ENCODE measurements at places on chromosomes 4 and X.

GRCh38 chr4:61741327-61742096, 541.4 kb downstream of the ADGRL3 start:
- no peaks in the 10 kb centered on the region for H3K4me1 ChIP-seq
- no peak for DNase-seq
- no peak overlapping the region for H3K4me3 ChIP-seq
- H3K27me3 ChIP-seq, result no peaks in the 10 kb centered on the region
- H3K36me3 ChIP-seq, result no peaks in the 10 kb centered on the region

GRCh38 chr4:107017443-107018343, 18.4 kb downstream of the DKK2 start:
- no peak for DNase-seq
- no peak overlapping the region for H3K27ac ChIP-seq
- H3K36me3 ChIP-seq, result no peaks in the 10 kb centered on the region
- no peaks in the 10 kb centered on the region for H3K4me1 ChIP-seq
- no peak overlapping the region for H3K4me3 ChIP-seq
- H3K27me3 ChIP-seq, result no peaks in the 10 kb centered on the region

GRCh38 chrX:123193101-123193500, 9.0 kb downstream of the GRIA3 start:
- no peak for DNase-seq
- H3K27ac ChIP-seq, result no peak overlapping the region
- no peak overlapping the region for H3K4me3 ChIP-seq
- H3K36me3 ChIP-seq, result no peaks in the 10 kb centered on the region

DNA sequence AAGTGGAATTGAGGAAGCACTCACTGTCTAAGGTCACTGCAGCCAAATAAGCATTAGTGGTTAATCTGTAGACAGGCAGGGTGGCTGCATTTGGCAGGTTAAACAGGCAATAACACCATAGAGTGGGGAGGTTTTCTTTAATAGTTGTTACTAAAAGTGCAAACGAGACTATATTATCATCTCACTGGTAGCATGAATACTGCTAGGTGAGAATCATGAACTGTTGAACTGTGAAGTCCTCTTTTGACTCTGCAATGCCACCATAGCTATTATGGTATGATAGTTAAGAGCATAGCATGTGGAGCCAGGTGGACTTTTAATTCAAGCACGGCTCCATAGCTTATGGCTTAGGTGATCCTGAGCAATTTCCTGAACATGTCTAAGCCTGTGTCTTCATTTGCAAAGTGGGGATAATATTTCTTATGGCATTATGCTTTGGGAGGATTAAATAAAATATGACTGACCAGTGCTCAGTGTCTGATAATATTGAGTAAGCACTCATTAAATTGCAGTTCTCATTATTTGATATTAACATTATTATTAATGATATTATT, 235.6 kb upstream of the HHIP start:
- DNase-seq, result no peak
- H3K4me1 ChIP-seq, result no peaks in the 10 kb centered on the region
- H3K4me3 ChIP-seq, result no peak overlapping the region
- no peaks in the 10 kb centered on the region for H3K27me3 ChIP-seq
- H3K27ac ChIP-seq, result no peak overlapping the region
- no peaks in the 10 kb centered on the region for H3K36me3 ChIP-seq

DNA sequence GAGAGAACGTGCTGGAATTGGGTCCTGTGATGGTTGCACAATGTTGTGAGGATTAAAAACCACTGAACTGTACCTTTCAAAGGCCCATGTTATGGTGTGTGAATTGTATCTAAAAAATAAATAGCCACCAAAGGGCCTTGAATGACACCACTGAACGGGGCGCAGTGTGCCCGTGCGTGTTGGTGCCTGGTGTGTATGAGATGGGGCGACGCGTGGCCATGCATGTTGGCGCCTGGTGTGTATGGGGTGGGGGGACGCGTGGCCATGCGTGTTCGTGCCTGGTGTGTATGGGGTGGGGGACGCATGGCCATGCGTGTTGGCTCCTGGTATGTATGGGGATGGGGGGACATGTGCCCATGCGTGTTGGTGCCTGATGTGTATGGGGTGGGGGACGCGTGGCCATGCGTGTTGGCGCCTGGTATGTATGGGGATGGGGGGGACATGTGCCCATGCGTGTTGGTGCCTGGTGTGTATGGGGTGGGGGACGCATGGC, 66.6 kb upstream of the HELT start:
- no peak overlapping the region for H3K4me3 ChIP-seq
- no peaks in the 10 kb centered on the region for H3K27me3 ChIP-seq
- H3K27ac ChIP-seq, result no peak overlapping the region
- no peak for DNase-seq

DNA sequence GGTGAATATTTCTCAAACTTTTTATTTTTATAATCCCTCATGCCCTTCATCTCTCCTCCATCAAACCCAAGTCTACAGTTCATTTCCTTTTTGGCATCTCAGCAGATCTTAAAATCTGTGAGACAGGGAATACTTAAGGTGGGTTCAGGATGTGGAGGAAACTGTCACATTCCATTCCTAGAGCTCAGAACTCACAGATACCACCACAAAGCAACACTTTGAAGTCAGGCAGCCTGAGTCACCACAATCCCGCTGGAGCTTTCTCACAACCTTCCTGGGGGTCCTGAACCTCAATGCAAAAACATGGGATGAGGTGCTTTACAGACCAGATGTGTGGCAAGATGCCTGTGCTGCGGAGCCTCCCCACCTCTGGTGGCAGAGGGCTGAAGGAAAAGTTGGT, 63.2 kb downstream of the HHIP start:
- H3K36me3 ChIP-seq, result no peaks in the 10 kb centered on the region
- no peak overlapping the region for H3K27ac ChIP-seq
- DNase-seq, result no peak
- no peak overlapping the region for H3K4me3 ChIP-seq
- H3K4me1 ChIP-seq, result no peaks in the 10 kb centered on the region

DNA sequence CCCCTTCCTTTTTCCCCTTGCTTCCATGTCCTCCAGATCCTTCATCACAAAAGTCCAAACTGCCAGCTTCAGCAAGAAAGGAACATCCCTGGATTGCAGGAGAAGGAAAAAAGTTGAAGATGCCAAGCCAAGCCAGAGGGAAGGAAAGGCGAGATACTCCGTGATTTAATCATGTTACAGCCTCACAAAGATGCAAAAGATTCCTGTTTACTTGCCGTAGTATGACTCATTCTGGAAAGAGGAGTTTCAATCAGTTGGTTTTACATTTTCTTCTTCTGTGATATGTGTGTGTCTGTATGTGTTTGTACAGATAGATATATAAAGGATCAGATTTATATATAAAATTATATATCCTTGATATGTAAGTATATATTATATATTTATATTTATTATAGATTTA, 69.3 kb downstream of the BTC start:
- H3K4me3 ChIP-seq, result no peak overlapping the region
- no peaks in the 10 kb centered on the region for H3K27me3 ChIP-seq
- DNase-seq, result no peak
- H3K27ac ChIP-seq, result no peak overlapping the region
- H3K36me3 ChIP-seq, result no peaks in the 10 kb centered on the region

DNA sequence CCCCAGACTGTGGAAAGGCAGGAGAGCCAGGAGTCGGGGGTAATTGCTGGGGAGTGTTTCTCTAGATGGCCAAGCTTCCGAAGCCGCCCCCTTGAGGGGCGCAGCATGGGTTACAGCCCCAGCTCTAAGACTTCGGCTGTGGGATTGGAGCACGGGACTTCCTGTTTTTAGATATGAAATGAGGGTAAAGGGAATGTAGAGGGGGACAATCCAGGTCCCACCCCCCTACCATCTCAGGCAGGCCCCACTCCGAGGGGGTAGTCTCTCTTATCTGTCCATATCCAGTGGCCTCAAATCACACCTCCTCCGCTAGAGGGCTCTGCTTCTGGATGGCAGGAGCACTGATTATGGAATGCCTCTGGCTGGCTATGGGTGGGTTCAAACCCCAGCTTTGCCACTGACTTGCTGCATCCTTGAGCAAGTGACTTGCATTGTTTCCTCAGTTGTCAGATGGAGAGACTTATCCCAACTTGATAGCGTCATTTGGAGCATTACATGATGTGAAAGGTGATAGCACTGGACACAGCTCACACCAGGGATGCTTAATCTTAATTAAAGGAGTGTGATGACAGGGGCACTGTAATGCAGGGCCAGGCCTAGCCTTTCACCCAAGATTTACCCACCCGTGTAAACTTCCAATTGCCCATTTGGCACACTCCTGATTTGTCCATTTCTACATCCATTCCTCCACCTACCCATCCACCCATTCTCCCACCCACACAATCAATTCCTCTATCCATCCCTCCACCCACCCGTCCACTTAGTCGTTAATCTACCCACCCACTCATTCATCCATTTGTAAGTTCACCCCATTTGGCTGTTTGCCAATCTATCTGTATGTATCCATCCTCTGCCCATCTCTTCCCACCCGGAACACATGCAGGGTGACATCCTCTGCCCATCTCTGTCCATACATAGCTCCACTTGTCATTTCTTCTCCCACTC, 848 bp upstream of the KCND1 start:
- H3K36me3 ChIP-seq, result no peaks in the 10 kb centered on the region
- no peaks in the 10 kb centered on the region for H3K27me3 ChIP-seq
- DNase-seq, result no peak
- peaks cover 2% of the 10 kb centered on the region for H3K4me1 ChIP-seq
- H3K27ac ChIP-seq, result peak overlapping the region; percentile 43

DNA sequence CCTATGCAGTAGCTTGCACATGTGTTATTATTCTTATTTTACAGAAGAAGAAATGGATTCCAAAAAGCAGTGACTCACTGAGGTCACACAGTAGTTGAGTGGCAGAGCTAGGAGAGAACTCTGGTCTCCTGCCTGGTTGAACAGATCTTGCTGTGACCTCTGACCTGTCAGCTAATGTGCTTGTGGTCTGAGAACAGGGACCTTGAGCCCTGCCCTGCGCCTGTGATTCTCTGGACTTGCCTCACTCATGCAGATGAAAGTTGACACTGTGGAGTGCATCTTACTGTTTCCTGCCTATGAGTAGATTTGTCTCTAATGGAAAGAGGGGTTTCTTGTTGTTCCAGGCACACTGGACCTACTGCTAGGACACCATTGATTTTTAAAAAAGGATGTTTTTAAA, 32.3 kb downstream of the ETNPPL start:
- no peak overlapping the region for H3K27ac ChIP-seq
- no peaks in the 10 kb centered on the region for H3K36me3 ChIP-seq
- no peaks in the 10 kb centered on the region for H3K27me3 ChIP-seq
- DNase-seq, result no peak
- H3K4me3 ChIP-seq, result no peak overlapping the region
- no peaks in the 10 kb centered on the region for H3K4me1 ChIP-seq

- H3K27ac ChIP-seq, result no peak overlapping the region
- H3K4me1 ChIP-seq, result peaks cover 3% of the 10 kb centered on the region
- H3K4me3 ChIP-seq, result no peak overlapping the region
- H3K36me3 ChIP-seq, result no peaks in the 10 kb centered on the region
These were observed 65.0 kb downstream of the COQ2 start for GRCh38 chr4:83219344-83220331.

DNA sequence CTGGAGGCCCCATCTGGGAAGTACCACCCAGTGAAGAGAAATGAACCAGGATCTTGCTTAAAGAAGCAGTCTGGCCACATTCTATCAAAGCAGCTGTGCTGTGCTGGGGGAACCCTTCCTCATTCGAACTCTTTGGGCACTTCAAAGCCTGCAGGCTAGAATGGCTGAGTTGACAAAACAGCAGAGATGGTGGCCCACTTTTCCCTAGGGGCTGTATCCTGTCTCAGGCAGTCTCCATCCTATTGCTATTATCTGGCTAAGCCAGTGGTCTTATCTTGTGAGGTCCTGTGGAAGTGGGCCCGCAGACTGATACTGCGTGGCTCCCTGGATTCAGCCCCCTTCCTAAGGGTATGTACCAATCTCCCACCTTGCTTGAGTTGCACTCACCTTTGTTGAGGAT, 114.3 kb downstream of the VSIG4 start:
- no peaks in the 10 kb centered on the region for H3K4me1 ChIP-seq
- no peaks in the 10 kb centered on the region for H3K27me3 ChIP-seq
- H3K4me3 ChIP-seq, result no peak overlapping the region
- H3K36me3 ChIP-seq, result no peaks in the 10 kb centered on the region

DNA sequence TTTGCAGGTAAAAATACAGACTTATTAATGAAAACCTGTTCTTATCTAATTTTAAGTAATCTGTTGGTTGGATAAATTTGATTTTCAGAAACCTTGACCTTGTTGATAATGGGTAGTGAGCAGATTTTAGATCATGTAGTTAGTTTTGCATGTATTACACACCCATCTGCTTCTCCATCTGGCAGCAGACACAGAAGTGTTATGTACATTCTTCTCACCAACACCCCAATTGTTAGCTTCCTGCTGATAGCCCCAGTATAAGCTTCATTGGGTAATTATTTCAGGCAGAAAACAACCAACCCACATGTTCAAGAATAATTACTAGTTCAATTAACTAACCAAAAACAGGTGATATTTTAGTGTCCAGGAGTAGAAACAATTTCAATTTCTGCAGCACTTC, 1740.5 kb upstream of the AGA start:
- H3K4me3 ChIP-seq, result no peak overlapping the region
- H3K36me3 ChIP-seq, result no peaks in the 10 kb centered on the region
- DNase-seq, result no peak
- H3K4me1 ChIP-seq, result no peaks in the 10 kb centered on the region

DNA sequence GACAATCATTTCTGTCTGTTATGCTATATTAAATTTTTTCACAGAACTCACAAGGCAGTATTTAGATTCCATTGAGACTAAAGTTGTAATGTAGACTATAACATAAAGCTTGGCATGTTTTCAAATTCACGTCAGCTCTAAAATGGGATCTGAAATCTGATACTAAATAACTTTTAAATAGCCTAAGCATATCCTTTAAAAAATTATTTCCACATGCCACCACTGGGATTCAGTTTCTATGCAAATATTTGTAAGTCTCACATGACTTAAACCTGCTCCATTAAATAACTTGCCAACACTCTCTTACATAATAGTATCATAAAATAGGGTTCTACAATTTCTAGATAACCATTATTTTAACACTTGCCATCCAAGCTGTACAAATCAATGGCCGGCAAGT, 32.4 kb downstream of the KLHL8 start:
- no peak for DNase-seq
- no peak overlapping the region for H3K4me3 ChIP-seq
- H3K27ac ChIP-seq, result no peak overlapping the region
- no peaks in the 10 kb centered on the region for H3K27me3 ChIP-seq
- H3K36me3 ChIP-seq, result no peaks in the 10 kb centered on the region

GRCh38 chr4:98744372-98745150, 86.2 kb upstream of the TSPAN5 start:
- H3K27me3 ChIP-seq, result no peaks in the 10 kb centered on the region
- no peak overlapping the region for H3K4me3 ChIP-seq
- no peak for DNase-seq
- H3K4me1 ChIP-seq, result no peaks in the 10 kb centered on the region

DNA sequence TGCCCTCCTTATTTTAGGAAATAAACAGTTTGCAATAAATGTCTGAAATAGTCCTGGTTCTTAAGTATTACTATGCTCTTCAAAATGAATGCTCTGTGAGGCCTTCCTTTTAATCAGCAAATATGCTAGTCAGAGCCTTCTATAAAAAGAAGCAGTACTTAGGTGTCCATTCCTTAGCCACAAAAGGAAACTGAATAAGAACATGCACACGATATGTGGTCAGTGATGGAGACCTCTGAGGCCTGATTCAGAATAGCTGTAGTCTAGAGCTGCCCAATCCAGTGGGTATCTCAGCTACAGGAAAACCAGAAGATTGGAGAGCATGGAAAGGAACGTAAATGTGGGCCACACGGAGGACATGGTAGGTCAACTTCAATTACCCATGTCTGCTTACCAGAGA, 141.8 kb downstream of the RASL11B start:
- no peak for DNase-seq
- H3K27ac ChIP-seq, result no peak overlapping the region
- H3K4me1 ChIP-seq, result peaks cover 7% of the 10 kb centered on the region
- no peaks in the 10 kb centered on the region for H3K36me3 ChIP-seq

Data from thoracic aorta (tissue), 2 donors.